ENCODE measurements at places on chromosomes 5 and 9. TPM values are rescaled to one million over a fixed set of nuclear protein-coding genes. Genes with fewer than 3 reads are reported as not detected.

KIF20A gene
- total RNA-seq: 38.7 TPM

NTRK2 gene
- 0.04 TPM for total RNA-seq

LCP2 gene
- total RNA-seq: not detected

DAB2IP gene
- total RNA-seq: 11.0 TPM

PCDHB9 gene
- 0.07 TPM for total RNA-seq

MOB3B gene
- 12.6 TPM for total RNA-seq

SEMA6A gene
- total RNA-seq: 0.15 TPM

All from A549 treated with dexamethasone at 1 μM for 4 hours (cell line).